ENCODE measurements at places on chromosomes 2 and 18.

DNA sequence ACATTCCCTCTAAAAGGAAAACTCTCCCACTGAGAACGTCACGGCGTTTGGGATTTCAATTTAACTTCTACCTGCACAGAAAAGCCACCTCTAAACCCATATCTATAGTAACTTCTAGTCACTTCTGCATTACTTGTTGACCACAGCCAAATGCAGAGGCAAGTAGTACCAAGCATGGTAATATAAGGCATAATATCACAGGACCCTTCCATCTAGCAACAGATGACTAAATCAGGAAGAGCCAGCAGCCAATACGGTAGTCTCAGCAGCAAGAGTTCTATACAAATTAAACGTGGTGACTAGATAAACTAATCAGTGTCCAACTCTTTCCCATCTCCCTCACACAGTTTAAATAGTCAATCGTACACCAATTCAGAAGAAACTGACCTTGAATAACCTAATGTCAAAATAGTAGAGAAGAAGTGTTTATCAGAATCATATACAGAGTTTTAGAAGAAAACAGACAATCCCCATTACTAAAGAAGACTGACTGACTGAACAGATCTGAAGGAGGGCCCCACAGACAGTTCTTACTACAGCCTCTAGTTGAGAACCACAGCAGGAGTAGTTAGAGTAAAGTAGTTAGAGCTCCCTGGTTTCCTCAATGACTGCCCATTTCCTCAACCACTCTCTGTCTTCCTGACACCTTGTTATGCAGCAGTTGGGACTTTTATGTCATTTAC lies 30.0 kb downstream of the MEMO1 start:
- DNase-seq = no peak

GRCh38 chr2:211812587-211812986 lies 726.0 kb downstream of the ERBB4 start:
- DNase-seq = no peak

GRCh38 chr18:52596748-52597435 lies 256.9 kb downstream of the DCC start:
- no peak for DNase-seq

DNA sequence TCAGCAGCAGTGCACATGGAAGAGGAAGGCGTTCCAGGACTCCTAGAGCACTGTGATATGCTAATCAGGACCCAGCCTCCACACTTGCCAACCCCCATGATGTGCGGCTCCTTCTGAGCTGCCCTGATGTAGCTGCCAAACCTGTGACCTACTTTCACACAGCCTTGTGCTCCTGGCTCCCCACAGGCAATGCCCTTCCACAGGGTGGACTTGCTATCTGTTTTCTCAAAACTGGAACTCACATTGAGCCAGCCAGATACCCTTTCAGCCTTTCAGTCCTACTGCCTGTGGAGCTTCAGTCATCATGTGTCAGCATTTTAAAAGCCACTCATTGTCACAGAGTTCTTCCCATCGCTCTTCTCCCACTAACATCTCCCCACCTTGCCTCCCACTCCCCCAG lies 181.6 kb downstream of the AFF3 start:
- no peak for DNase-seq

- DNase-seq = no peak
Measured at GRCh38 chr18:4074647-4075046, 380.5 kb downstream of the DLGAP1 start.
